Activated CD8-positive, alpha-beta T cell treated with anti-CD3 and anti-CD28 coated beads, Interleukin-2, amount 10 ng/mL, durations not matched to agents 7 days and 5 days (primary cell): ENCODE measurements at places on chromosomes 13 and 19.

- no peak overlapping the region for H3K27ac ChIP-seq
- no peaks in the 10 kb centered on the region for H3K36me3 ChIP-seq
- H3K4me3 ChIP-seq: no peak overlapping the region
These were observed 53.9 kb upstream of the KLHL1 start for GRCh38 chr13:70162141-70162540.

- peaks cover 31% of the 10 kb centered on the region for H3K4me1 ChIP-seq
- no peak within 1 kb of the TSS for H3K27ac ChIP-seq
- peaks cover 25% of the 10 kb centered on the region for H3K36me3 ChIP-seq
- DNase-seq: peak; percentile 89
- H3K27me3 ChIP-seq: no peaks in the 10 kb centered on the region
These were observed at the start of gene RAB3D for GRCh38 chr19:11339254-11340098. Gene RAB3D, minus strand, starts transcription at chr19:11339657. Its CDS starts 2,258 bp downstream, at chr19:11337399.

- no peaks in the 10 kb centered on the region for H3K27me3 ChIP-seq
- no peak for DNase-seq
- no peak overlapping the region for H3K4me3 ChIP-seq
- H3K27ac ChIP-seq: no peak overlapping the region
- H3K36me3 ChIP-seq: no peaks in the 10 kb centered on the region
These were observed 634.4 kb upstream of the KLF12 start for GRCh38 chr13:74768521-74769085.

GRCh38 chr13:99205621-99206220 lies 5.1 kb downstream of the UBAC2 start:
- H3K4me3 ChIP-seq: peak overlapping the region; percentile 73
- peak; percentile 16 for DNase-seq
- H3K27me3 ChIP-seq: no peaks in the 10 kb centered on the region
- peaks cover 76% of the 10 kb centered on the region for H3K4me1 ChIP-seq
- peaks cover 69% of the 10 kb centered on the region for H3K36me3 ChIP-seq

GRCh38 chr19:50479761-50480251 lies 3.2 kb upstream of the GARIN5A start:
- no peak overlapping the region for H3K4me3 ChIP-seq
- H3K4me1 ChIP-seq: peaks cover 16% of the 10 kb centered on the region
- DNase-seq: no peak
- H3K36me3 ChIP-seq: peaks cover 35% of the 10 kb centered on the region
- H3K27me3 ChIP-seq: no peaks in the 10 kb centered on the region

- peaks cover 4% of the 10 kb centered on the region for H3K27me3 ChIP-seq
- DNase-seq: no peak
- no peak overlapping the region for H3K27ac ChIP-seq
- peaks cover 34% of the 10 kb centered on the region for H3K36me3 ChIP-seq
- H3K4me1 ChIP-seq: peaks cover 17% of the 10 kb centered on the region
- no peak overlapping the region for H3K4me3 ChIP-seq
These were observed 2.2 kb downstream of the ZNF415 start for GRCh38 chr19:53130506-53130905.

DNA sequence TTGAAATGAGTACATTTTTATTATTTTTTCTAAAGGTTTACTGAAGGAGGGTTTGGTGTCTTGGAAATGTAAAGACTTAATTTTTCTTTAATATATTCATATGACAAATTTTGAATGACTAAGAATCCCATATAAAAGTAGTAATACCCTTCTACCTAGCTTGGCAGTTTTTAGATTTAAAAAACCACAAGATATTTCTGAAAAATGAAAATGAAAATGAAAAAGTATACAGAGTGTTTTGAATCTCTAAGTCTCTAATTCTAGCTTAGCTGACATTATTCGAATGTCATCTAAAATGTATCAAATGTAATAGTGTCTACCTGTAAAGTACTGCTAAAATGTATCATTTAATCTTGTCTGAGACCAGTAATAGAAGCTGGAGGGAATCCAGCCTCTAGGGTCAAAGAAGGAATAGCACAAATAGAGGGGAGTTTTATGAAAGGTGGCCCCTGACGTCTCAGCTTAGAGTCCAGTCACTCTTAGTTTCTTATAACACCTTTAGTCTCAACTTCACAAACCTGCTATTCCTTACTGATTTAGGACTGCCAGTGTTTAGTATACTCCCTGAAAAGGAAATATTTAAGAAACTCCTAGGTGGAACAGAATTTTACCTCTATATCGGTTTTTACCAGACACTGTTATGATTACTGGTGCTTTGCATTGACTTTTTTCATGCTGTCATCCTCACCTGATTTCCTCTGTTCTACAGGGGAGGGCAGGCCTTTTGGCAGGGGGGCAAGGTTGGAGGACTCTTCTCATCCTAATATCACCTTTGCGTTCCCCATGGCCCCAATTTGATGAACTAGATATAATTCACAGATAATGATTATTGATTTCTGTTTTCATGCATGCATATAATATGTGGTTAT lies 16.2 kb upstream of the MIR17HG start:
- H3K27me3 ChIP-seq: peaks cover 9% of the 10 kb centered on the region
- peak overlapping the region; percentile 43 for H3K4me3 ChIP-seq
- DNase-seq: no peak

- H3K27ac ChIP-seq: no peak overlapping the region
- peak; percentile 58 for DNase-seq
- H3K4me1 ChIP-seq: no peaks in the 10 kb centered on the region
- peaks cover 5% of the 10 kb centered on the region for H3K27me3 ChIP-seq
These were observed 39.9 kb upstream of the CEACAM8 start for GRCh38 chr19:42634409-42635232.

DNA sequence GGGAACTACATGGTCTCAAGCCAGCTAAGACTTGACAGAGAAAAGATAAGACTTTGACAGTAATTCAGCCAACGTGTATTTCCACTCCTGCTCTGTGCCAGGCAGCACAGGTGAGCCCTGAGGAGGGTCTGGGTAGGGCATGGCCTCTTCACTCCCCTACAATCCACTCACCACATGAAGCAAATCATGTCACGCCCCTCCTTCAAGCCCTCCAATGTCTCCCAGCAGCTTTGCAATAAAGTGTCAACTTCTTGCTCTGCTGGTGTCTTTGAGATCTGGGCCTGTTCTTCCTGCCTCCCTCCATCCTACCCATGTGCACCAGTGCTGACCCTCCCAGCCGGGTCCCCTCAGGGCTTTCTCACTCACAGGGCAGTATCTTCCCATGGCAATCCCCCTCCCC lies 58.5 kb downstream of the CCDC70 start:
- H3K4me1 ChIP-seq: peaks cover under 1% of the 10 kb centered on the region
- H3K27me3 ChIP-seq: peaks cover 5% of the 10 kb centered on the region
- no peak overlapping the region for H3K4me3 ChIP-seq
- no peaks in the 10 kb centered on the region for H3K36me3 ChIP-seq

DNA sequence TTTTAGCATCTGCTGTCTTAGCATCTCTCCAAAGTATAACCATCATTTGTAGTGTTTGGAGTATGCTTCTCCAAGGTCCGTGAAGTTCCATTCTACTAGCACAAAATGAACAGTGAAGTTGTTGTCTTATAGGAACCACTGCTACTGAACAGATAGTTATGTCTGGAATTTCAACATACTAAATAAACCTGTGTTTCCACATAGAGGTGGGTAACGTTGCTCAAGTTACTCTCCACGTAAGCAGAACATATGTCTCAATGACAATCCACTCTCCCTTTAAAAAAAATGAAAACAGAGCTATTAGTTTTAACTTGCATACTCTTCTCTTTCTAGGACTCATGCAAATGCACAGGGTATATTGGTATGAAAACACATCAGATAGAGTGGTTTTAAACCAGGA lies 184.3 kb upstream of the TRPC4 start:
- H3K27ac ChIP-seq: no peak overlapping the region
- no peak for DNase-seq
- no peaks in the 10 kb centered on the region for H3K4me1 ChIP-seq

DNA sequence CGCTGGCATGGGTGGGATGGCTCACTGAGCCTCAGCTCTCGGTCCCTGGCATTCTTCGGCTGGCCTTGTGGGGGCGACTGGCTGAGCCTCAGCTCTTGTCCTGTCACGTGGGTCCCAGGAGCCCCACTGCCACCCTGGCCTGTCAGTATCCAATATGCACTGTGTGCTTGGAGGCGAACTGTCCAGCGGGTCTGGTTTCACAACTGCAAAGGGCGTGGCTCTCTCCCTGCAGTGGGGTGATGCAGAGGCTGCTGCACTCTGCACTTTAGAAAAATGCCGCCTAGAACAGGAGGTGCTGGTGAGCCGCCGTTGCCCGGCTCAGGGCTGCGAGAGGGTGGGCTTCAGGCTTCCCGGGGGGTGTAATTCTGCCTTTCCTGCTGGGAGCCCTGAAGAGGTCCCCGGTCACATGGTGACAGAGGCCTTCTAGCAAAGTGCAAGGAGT lies 17.0 kb upstream of the TMEM255B start:
- H3K27ac ChIP-seq: no peak overlapping the region
- peak; percentile 34 for DNase-seq
- H3K4me3 ChIP-seq: no peak overlapping the region
- no peaks in the 10 kb centered on the region for H3K36me3 ChIP-seq
- peaks cover 26% of the 10 kb centered on the region for H3K4me1 ChIP-seq
- H3K27me3 ChIP-seq: peaks cover 19% of the 10 kb centered on the region

DNA sequence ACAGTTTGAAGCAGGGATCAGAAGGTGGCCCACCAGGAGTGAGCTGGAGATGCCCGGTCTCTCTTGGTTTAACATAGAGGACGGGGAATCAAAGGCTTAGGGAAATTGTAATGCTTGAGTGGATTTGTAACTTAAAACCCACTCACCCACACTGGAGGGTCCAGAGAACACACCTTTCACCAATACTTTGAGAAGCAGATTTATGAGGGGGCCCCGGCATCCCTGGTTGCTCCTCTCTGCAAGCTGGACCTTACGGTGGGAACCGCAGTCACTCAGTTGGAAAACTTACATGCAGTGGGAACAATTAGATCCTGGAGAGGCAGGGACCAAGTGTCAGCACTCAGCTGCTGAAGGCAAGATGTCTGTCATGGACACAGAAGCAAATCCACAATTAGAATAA lies 20.5 kb downstream of the PPP5C start:
- H3K4me1 ChIP-seq: peaks cover 46% of the 10 kb centered on the region
- peaks cover 37% of the 10 kb centered on the region for H3K36me3 ChIP-seq
- DNase-seq: no peak
- no peak overlapping the region for H3K4me3 ChIP-seq
- H3K27me3 ChIP-seq: no peaks in the 10 kb centered on the region

DNA sequence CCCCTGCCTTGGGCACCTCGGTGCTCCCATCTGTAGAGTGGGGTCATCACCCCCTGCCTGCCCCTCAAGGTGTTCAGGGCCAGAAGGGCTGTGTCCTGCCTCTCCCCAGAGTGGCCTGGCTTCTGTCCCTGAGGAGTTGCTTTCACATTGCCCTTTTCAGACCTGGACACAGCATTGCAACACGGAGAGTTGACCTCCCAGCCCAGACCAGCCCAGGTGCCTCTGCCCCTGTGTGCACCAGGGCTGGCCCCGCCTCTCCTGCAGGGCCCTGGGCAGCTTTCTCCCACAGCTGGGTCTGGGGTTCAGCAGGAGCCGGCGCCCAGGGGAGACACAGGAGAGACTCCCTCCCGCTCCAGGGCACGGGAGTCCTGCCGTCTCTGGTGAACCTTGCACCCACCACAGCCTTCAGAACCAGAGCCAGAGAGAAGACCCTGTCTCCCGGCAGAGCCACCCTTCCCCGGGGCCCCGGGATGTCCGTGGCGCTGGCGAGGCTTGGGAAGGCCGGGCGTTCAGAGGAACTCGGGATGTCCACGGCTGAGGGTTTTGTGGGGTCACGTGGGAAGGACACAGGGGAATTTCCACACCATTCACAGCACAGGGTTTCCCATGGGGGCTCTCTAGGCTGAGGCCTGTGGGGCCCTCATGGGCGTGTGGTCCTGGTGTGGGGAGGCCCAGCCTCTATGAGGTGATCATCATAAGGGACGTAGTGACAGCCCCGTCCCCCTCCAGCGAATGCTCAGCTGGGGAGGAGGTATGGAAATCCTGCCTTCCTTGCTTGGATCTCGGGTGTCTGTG lies 23.2 kb downstream of the C13orf46 start:
- peaks cover 4% of the 10 kb centered on the region for H3K4me1 ChIP-seq
- no peak for DNase-seq
- H3K36me3 ChIP-seq: peaks cover 2% of the 10 kb centered on the region
- no peak overlapping the region for H3K27ac ChIP-seq
- H3K4me3 ChIP-seq: no peak overlapping the region
- H3K27me3 ChIP-seq: no peaks in the 10 kb centered on the region

DNA sequence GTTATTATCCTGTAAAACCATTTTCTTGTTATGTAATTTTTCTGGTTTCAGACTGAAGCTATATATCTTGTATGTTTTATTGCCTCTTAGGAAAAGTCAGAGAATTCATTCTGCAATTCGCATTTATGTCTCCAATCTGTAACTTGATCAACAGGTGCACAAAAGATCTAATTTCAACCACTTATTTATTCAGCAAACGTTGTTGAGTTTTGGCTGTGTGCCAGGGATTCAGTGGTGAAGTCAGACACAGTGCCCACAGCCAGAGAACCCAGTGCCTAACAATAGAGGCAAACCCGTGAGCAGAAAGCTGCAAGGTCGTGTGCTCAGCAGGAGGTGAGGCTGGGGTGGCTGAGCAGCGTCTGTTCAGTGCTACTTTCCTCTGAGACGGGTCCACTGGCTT lies 119.5 kb upstream of the MCF2L start:
- H3K36me3 ChIP-seq: peaks cover 44% of the 10 kb centered on the region
- no peaks in the 10 kb centered on the region for H3K27me3 ChIP-seq
- H3K27ac ChIP-seq: no peak overlapping the region
- no peak overlapping the region for H3K4me3 ChIP-seq
- no peaks in the 10 kb centered on the region for H3K4me1 ChIP-seq
- no peak for DNase-seq

- peaks cover 4% of the 10 kb centered on the region for H3K27me3 ChIP-seq
- no peak overlapping the region for H3K4me3 ChIP-seq
- H3K27ac ChIP-seq: no peak overlapping the region
- no peaks in the 10 kb centered on the region for H3K36me3 ChIP-seq
These were observed 31.2 kb downstream of the SPRYD7 start for GRCh38 chr13:49904729-49905456.

DNA sequence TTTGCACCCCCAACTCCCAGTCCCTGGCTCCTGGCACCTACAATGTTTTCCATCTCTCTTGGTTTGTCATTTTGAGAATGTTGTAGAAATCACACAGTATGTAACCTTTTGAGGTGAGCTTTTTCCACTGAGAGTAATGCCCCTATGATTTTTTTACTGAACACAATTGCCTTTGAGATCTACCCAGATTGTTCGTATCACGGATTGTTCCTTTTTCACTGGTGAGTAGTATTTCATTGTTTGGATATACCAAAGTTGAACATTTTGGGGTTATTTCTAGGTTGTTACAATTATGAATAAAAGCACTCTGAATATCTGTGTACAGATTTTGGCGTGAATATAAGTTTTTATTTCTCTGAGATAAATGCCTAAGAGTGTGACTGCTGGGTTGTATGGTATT lies 17.7 kb upstream of the ANKRD10 start:
- H3K27ac ChIP-seq: no peak overlapping the region
- no peak overlapping the region for H3K4me3 ChIP-seq
- no peak for DNase-seq

DNA sequence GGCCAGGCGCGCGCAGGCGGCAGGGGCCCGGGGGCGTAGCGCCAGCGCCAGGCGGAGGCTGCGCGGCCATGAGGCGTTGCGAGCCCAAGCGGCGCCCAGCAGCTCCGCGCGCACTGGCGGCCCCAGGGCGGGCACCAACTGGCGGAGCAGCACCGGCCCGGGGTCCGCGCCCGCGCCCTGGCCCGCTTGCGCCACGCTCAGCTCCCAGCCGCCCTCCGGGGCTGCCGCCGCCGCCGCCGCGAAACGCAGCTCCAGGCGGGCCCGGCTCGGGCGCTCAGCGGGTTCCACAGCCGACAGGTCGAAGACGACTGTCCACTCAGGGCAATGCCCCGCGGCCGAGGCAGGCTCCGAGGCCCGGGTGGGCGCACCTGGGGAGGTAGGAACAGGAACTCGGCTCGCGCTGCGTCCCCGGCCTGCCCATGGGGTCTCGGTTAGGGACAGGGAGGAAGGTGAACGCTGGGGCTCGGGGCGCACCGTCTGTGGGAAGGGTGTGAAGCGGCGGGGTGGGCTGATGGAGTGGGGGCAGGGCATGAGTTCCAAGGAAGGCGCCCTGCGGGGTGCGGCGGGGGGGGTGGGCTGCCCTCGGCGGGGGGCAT lies 26.8 kb downstream of the CERS1 start:
- H3K4me1 ChIP-seq: no peaks in the 10 kb centered on the region
- H3K27ac ChIP-seq: no peak overlapping the region
- no peaks in the 10 kb centered on the region for H3K27me3 ChIP-seq
